ENCODE measurements at places on chromosomes 4 and X.

- no peak for DNase-seq
Measured at GRCh38 chr4:8090312-8090711, 68.3 kb downstream of the ABLIM2 start.

GRCh38 chr4:148341980-148342800, 100.0 kb downstream of the NR3C2 start:
- DNase-seq = no peak

DNA sequence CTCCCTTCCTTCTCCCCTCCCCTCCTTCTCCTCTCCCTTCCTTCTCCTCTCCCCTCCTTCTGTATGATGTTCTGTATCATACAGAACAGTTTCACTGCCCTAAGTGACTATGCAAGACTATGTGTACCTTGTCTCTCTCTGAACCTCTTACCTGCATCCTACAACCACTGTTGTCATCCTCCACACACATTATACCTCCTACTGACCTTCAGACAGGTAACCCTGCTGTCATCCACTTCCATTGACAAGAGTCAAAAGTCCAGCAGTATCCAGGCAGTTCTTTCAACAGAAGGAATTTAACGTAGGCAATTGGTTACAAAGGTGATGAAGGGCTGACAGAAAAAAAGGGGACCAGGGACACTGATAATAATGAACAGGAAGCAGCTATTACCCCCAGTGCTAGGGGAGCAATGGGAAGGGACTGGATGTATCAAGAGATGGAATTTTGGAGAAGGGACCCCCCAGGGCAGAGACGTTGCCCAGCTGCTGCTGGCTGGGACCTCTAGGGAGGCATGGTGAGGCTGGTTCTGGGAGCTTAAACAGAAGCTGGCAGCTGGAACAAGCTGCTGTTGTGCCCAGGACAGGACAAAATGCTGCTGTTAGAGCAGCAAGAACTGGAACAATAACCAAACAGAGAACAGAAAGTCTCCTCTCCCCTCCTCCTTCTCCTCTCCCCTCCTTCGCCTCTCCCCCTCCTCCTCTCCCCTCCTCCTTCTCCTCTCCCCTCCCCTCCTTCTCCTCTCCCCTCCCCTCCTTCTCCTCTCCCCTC, 84.7 kb downstream of the DCTD start:
- DNase-seq = no peak

GRCh38 chr4:92969650-92970379, 666.0 kb downstream of the GRID2 start:
- no peak for DNase-seq

- DNase-seq = no peak
Measured at GRCh38 chrX:17597836-17598439, 139.4 kb upstream of the SCML1 start.

- no peak for DNase-seq
Measured at GRCh38 chr4:95017305-95018064, 259.7 kb downstream of the BMPR1B start.

DNA sequence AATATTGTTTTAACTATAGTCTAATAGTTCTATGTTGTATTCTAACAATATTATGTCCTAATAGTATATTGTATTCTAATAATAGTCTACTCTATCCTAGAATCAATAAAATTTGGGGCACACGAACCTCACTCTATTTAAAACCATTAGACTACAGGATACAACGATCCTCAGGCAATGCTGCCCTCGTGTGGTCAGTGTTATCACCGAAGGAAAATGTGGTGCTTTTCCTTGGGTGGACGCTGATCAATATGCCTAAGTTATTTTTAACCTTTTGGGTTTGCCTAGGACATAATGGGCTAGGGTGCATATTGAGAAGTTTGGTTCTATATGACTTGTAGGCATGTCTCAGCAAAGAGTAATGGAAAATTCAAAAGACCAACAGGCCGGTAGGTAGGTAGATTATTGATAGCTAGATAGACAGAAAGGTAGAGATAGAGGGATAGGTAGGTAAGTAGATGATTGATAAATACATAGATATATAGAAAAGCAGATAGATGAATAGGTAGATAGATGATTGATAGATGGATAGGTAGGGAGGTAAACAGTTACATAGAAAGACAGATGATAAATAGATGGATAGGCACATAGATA, 75.1 kb downstream of the PRKX start:
- peak; percentile 40 for DNase-seq

- DNase-seq = no peak
Measured at GRCh38 chr4:43112139-43112538, 219.6 kb downstream of the GRXCR1 start.

DNA sequence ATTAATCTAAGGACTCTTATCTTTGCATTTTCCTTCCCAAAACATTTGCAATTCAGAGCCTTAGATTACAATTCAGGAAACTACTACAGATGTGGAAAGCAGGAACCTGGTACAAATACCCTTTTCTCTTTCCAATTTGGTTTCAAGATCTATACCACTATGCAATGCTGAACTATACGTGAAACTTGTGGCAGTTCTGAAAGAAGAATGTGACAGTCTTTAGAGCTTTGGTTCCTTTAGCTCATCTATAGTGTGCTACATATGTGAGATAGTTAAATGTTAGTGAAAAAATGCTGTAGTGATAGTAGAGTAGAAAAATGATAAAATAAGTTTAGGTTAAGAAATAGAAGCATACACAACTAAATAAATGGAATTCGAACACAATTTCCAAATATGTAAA, 50.0 kb downstream of the CXXC4 start:
- DNase-seq = no peak

GRCh38 chrX:53028678-53029077, 19.9 kb upstream of the GPR173 start:
- no peak for DNase-seq

DNA sequence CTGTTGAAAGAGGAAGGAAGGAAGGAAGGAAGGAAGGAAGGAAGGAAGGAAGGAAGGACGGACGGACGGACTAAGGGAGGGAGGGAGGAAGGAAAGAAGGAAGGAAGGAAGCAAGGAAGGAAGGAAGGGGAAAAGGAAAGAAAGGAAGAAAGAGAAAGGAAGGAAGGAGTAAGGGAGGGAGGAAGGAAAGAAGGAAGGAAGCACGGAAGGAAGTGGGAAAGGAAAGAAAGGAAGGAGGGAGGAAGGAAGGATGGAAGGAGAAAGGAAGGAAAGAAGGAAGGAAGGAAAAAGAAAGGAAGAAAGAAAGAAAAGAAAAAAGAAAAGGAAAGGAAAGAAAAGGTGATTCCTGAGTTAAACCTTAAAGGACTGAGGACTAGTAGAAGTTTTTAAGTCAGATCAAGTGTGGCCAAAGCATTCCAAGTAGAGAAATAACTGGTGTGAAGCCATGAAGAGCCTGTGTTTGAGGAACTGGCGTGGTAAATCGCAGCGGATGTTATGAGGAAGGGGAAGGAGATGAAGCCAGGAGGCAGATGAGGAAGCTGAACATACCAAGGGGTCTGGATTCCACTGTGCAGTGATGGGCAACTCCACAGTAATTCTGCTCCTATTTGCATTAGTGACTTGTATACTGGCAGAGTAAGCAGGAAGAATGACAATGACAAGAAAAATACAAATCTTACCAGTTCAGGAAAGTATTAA, 163.5 kb downstream of the MGST2 start:
- no peak for DNase-seq

DNA sequence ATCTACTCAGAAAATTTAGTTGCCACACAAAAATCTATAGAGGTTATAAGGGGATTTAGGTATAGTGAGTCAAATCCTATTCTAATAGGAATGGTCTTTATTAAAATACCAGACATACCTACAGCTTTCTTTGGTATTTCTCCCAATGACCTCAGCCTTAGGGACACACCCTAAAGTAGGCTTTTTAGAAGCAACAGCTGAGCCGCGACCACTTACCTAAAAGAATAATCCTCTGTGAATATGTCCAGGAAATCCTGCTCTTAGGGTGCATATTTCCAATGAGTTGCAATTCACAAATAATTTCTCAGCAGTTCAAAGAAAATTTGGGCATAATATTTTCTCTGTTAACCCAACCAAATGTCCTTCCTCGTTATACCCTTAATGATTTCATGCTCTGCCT, 2.7 kb downstream of the DCX start:
- no peak for DNase-seq

DNA sequence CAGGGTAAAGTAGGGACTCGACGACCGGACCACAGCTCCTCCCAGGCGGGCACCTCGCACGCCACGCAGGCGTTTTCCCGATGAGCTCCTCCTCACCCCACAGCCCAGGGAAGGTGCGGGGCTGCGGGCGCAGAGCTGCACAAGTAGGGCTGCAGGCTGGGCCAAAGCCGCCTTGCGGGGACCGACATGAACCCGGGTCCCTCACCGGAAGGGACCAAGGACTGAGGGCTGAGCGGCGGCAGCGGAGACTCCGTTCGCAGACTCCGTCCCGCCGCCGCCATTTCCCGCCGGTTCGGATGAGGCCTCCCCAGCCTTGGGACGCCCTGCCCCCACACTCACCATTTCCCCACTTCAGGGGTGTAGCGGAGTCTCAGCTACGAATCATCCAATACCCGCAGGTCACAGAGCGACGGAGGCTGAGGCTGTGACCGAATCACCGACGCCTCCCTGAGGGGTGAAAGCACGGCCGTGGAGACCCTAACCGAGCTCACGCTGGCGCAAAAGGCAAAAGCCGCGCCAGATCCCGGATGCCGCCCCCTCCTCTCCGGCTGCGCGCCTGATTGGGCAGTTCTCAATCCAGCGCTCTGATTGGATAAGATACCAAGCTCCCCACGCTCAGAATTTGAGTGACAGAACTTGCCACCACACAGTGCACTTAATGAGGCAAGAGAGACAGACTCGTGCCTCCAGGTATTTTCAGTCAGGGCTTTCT, at the start of gene ZNF732:
Gene ZNF732, minus strand, starts transcription at position 506 of the 712 bp plus-strand sequence. Its CDS starts 164 bp downstream, at position 342.
- no peak for DNase-seq

Measured in GM12865 (cell line).